ENCODE measurements at places on chromosomes 7 and 10. TPM values are rescaled to one million over a fixed set of nuclear protein-coding genes. Genes with fewer than 3 reads are reported as not detected.

Gene CRYGN
- 1.0 TPM for total RNA-seq

GRCh38 chr10:69220041-69220451, at the start of gene HKDC1:
HKDC1 (plus strand) TSS chr10:69220332; CDS start chr10:69220436, 104 bp downstream.
- no peak for DNase-seq
- peaks cover 6% of the 10 kb centered on the region for H3K4me1 ChIP-seq
- H3K4me3 ChIP-seq, result no peak within 1 kb of the TSS
- H3K27ac ChIP-seq, result no peak within 1 kb of the TSS

DNA sequence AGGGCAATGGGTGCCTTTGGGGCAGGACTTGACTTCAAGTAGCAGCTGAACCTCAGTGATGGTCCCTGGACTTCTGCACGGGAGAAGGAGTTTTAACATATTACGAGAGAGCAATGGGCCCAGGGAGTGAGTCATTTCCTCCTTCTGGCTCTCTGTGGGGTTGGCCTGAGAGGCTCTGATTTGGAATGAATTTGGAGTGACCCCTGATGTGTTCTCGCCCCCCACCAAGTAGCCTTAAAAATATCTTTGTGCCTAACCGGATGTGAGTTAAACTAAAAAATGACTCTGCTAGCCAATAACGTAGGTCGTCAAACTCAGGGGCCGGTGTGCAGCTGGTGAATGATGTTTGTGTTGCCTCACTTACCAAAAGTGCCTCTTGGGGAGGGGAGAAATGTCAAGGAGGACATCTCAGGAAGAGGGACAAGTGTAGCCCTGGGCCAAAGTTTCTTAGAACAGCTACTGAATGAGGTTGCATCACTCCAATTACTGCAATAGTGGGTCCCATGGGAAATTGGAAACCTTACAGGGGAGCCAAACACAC, 656.6 kb downstream of the INHBA start:
- no peaks in the 10 kb centered on the region for H3K27me3 ChIP-seq
- no peaks in the 10 kb centered on the region for H3K4me1 ChIP-seq
- no peak overlapping the region for H3K4me3 ChIP-seq
- DNase-seq, result peak; percentile 22

- no peak for DNase-seq
- H3K36me3 ChIP-seq, result no peaks in the 10 kb centered on the region
- H3K27ac ChIP-seq, result no peak overlapping the region
- no peaks in the 10 kb centered on the region for H3K27me3 ChIP-seq
Observed at GRCh38 chr10:112389271-112389822, 15.4 kb downstream of the ACSL5 start.

Gene PRSS2
- total RNA-seq, result not detected

GRCh38 chr7:1899196-1899595, 229.1 kb downstream of the ELFN1 start:
- H3K36me3 ChIP-seq, result no peaks in the 10 kb centered on the region
- DNase-seq, result no peak
- no peaks in the 10 kb centered on the region for H3K27me3 ChIP-seq
- no peaks in the 10 kb centered on the region for H3K4me1 ChIP-seq

DNA sequence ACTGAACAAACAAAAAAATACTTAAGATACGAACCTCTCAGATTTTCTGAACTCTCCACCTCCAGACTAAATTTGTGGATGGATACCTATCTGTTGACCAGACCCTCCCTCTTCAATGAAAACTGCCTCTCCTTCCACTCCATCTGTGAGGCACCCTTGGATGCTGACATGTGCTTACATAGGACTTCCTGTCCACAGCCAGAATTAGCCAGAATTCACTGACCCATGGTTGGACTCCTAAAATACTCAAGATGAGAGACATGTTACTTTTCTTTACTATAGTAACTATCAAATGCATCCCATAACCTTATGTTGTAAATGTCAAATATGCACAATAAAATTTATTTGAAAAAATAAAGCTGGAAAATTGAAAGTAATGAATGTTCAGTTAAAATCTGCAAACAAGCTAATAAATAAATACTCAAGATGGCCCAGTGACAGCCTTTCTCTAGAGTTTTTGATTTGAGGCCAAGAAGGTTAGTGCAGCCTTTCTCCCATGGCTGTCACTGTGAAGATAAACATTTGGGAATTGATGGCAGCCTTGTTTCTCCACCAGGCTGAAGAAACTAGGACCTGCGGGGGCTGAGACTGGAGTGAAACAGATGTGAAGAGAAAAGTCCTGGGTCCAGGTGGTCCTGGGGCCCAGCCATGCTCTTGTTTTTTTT, 287.0 kb downstream of the ZEB1 start:
- no peaks in the 10 kb centered on the region for H3K27me3 ChIP-seq
- no peaks in the 10 kb centered on the region for H3K36me3 ChIP-seq
- H3K4me1 ChIP-seq, result peaks cover 2% of the 10 kb centered on the region
- no peak for DNase-seq
- no peak overlapping the region for H3K4me3 ChIP-seq

DNA sequence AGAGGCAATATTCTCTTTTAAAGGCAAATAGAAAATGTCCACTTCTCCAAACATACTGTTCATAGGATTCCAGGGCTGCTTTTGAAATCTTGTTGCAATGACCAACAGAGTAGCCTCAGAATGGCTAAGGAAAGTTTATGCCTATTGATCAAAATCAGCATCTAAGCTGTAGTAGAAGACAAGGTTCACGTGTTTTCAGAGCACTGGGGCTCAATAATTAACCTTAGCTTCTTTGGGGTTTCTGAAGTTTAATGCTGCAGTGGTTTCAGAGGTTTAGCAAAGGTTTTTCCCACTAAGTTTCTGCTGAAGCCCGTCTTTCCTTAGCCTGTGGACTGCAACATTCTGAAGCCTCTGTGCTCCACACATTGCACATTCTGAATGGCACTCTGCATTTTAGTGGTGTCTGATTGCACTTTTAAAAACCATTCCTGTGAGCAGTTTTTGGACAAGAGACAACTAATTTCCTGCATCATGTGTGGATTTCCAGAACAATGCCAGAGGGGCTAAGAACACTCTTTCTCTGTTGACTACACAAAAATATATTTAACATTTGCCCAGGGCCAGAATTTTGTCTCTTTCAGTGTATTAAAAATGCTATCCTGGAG, 342.5 kb downstream of the PTEN start:
- no peaks in the 10 kb centered on the region for H3K4me1 ChIP-seq
- H3K4me3 ChIP-seq, result no peak overlapping the region
- H3K27ac ChIP-seq, result no peak overlapping the region
- no peak for DNase-seq
- H3K27me3 ChIP-seq, result no peaks in the 10 kb centered on the region

GRCh38 chr10:84340632-84341537, 12.5 kb downstream of the CCSER2 start:
- no peaks in the 10 kb centered on the region for H3K27me3 ChIP-seq
- DNase-seq, result no peak
- H3K36me3 ChIP-seq, result no peaks in the 10 kb centered on the region
- H3K4me3 ChIP-seq, result no peak overlapping the region
- H3K4me1 ChIP-seq, result peaks cover 14% of the 10 kb centered on the region
- no peak overlapping the region for H3K27ac ChIP-seq

DNA sequence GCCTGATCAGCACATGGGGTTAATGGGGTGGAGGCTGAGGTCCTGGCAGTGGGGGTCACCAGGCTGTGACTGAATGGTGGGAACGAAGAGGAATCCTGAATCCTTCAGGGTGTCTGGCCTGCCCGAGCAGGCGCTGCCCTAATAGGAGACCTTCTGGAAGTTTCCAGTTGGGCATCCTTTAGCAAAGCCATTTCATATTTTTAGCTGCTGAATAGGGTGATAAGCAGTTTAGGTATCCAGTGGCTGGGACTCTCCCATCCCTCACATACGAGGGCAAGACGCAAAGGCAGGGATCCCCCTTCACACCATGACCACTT, 159.3 kb downstream of the SH3PXD2A start:
- H3K4me1 ChIP-seq, result peaks cover 16% of the 10 kb centered on the region
- no peak for DNase-seq
- H3K27ac ChIP-seq, result no peak overlapping the region
- peaks cover 37% of the 10 kb centered on the region for H3K27me3 ChIP-seq

Gene GDF10
- 0.19 TPM for total RNA-seq

DNA sequence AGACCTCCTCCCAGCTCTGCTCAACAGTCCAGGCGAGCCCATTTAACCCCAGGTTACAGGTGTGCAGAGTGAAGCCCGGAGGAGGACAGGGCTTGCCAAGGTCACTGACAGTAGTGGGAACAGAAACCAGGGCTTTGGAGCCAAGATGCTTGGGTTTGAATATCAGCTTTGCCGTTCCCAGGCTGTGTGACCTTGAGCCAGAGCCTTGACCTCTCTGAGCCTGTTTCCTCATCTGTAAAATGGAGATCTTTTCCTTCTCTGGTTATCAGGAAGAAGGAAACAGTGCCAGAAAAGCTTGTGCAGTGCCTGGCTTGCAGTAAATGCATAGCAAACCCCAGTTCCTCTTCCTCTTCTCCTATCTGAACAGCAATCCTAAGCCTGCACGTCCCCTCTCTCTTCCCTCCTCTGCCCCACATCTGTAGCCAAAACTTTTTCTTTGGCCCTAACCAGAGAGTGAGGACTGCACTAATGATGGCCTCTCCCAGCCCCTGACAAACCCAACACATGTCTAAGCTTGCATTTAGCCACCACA, 21.4 kb upstream of the MLXIPL start:
- H3K4me3 ChIP-seq, result no peak overlapping the region
- H3K27ac ChIP-seq, result no peak overlapping the region
- no peaks in the 10 kb centered on the region for H3K36me3 ChIP-seq
- H3K4me1 ChIP-seq, result peaks cover 9% of the 10 kb centered on the region

DNA sequence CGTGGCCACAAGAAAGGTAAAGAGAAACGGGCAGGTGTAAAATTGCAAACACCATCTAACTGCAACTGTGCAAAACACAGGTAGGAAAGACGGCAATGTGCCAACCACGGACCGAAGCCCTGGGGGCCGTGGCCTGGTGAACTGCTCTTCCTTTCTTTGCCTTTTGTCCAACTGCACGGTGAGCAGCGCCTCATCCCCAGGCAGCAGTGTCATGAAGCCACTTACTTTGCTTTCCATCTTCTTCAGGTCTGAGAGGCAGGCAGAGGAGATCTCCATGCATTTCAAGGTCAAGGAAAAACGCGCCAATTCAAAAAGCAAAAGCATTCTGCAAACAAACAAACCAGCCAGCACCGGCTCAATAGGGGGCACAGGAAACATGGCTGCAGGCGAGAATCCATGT, 12.9 kb downstream of the CFAP46 start:
- H3K36me3 ChIP-seq, result no peaks in the 10 kb centered on the region
- H3K4me1 ChIP-seq, result no peaks in the 10 kb centered on the region
- H3K4me3 ChIP-seq, result no peak overlapping the region
- H3K27me3 ChIP-seq, result no peaks in the 10 kb centered on the region
- no peak for DNase-seq
- H3K27ac ChIP-seq, result no peak overlapping the region

Gene ADARB2
- 2.7 TPM for total RNA-seq

Gene ANKRD1
- total RNA-seq, result not detected

DNA sequence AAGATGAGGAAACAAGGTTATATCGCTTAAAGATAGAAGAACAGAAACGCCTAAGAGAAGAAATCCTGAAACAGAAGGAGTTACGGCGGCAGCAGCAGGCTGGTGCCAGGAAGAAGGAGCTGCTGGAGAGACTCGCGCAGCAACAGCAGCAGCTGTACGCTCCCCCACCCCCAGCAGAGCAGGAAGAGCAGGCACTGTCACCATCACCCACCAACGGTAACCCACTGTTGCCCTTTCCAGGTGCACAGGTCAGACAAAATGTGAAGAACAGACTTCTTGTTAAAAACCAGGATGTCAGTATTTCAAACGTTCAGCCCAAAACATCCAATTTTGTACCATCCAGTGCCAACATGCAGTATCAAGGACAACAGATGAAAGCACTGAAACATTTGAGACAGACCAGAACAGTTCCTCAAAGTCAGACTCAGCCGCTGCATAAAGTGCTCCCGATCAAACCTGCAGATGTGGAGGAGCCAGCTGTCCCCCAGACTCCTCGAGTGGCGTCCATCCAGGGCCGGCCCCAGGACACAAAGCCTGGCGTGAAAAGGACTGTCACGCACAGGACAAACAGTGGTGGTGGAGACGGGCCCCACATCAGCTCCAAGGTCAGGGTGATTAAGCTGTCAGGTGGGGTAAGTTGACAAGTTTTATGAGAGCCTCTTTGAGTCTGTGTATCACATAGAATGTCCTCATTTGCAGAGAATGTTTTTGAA, 67.1 kb downstream of the SHH start:
- H3K36me3 ChIP-seq, result peaks cover 13% of the 10 kb centered on the region
- DNase-seq, result no peak
- no peaks in the 10 kb centered on the region for H3K4me1 ChIP-seq
- H3K27ac ChIP-seq, result no peak overlapping the region
- no peaks in the 10 kb centered on the region for H3K27me3 ChIP-seq

Gene GPR15LG
- not detected for total RNA-seq

- H3K27ac ChIP-seq, result no peak overlapping the region
- DNase-seq, result no peak
- H3K36me3 ChIP-seq, result no peaks in the 10 kb centered on the region
- H3K4me3 ChIP-seq, result no peak overlapping the region
- no peaks in the 10 kb centered on the region for H3K27me3 ChIP-seq
- H3K4me1 ChIP-seq, result no peaks in the 10 kb centered on the region
Observed at GRCh38 chr10:13038391-13038790, 36.9 kb upstream of the CCDC3 start.

Gene EBLN1
- not detected for total RNA-seq

DNA sequence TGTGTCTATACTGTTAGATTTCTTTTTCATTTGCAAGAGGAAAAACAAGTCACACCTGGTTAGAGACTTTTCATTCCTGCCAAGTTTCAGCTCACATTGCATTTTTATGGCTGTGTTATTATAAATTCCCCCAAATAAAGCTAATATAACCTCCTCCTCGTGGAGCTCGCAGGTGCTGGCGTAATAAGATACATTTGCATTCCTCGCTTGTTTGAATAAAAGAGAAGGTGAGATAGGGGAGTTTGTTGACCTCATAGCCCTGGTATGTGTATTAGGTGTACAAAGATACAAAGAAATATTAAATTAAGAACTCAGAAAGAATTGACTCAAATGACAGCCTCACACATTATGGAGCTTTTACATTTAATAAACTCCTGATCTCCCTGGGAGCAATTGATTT, 257.7 kb upstream of the SP8 start:
- peaks cover 10% of the 10 kb centered on the region for H3K4me1 ChIP-seq
- no peak overlapping the region for H3K27ac ChIP-seq
- no peak overlapping the region for H3K4me3 ChIP-seq
- DNase-seq, result no peak

Gene PNLIPRP3
- total RNA-seq, result not detected

Gene BTBD16
- total RNA-seq, result not detected

DNA sequence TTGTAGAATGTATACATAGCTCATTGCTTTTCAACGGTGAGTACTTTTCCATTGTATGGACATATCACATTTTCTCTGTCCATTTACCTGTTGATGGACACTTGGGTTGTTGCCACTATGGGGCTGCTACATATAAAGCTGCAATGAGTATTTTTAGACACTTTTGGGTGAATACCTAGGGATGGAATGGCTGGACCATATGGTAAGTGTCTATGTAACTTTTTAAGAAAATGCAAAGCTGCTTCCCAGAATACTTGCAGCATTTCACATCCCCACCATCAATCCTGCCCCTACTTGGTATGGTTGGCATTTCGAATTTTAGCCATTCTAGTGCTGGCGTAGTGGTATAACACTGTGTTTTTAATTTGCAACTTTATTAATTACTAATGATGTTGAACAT, 274.6 kb downstream of the TNS3 start:
- no peak overlapping the region for H3K27ac ChIP-seq
- H3K27me3 ChIP-seq, result no peaks in the 10 kb centered on the region
- no peak overlapping the region for H3K4me3 ChIP-seq
- no peak for DNase-seq

All from H1 (cell line).